Tibial artery (tissue), 4 donors: ENCODE measurements at places on chromosomes 4 and X.

GRCh38 chr4:6987588-6987961, 55.6 kb upstream of the TADA2B start:
- DNase-seq: no peak

- DNase-seq: no peak
Observed at GRCh38 chr4:148430854-148431253, 11.4 kb downstream of the NR3C2 start.

DNA sequence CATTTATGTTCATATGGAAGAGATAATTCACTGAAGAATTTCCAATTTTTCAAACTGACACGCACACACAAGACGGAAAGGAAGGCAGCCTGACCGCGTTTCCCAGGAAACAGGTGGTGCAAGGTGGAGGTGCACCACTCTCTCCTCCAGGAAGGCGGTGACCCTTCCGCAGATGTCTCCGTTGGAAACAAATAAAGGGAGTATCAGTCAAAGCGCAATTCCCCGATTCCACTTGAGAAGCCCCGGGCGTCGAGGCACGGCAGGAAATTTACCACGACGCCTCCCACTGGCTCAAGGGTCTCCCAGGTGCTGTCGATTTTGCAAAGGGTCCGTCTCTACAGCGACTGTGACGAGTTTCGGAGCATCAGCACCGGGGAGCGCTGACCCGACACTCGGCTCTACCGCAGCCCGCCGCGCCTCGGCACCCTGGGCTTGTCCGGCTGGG, 770 bp upstream of the TIGD2 start:
- no peak for DNase-seq

- no peak for DNase-seq
Observed at GRCh38 chr4:20532116-20532790, 168.0 kb upstream of the PACRGL start.

GRCh38 chrX:28391528-28391927, 195.7 kb upstream of the IL1RAPL1 start:
- no peak for DNase-seq

DNA sequence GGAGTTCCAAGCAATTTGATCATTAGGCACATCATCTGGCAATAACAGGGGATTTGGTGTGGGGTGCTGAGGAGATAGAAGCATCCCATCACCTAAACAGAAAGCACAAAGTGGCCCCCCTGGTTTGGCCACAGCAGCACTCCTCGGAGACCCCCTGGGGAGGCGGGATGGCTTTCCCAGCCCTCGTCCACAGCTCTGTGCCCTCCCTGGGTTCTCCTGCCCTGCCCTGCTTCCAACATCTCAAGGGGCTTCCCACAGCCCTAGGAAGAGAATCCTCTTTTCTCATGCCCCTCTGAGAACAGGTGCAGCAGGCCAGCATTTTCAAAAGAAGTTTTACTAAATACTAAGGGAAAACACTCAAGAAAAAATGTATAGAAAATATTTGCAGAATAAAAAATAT, 12.8 kb downstream of the ATP5ME start:
- DNase-seq: no peak
